Astrocyte (in vitro differentiated cells and primary cell): ENCODE measurements at places on chromosomes 7 and 10. TPM values are rescaled to one million over a fixed set of nuclear protein-coding genes. Genes with fewer than 3 reads are reported as not detected.

DNA sequence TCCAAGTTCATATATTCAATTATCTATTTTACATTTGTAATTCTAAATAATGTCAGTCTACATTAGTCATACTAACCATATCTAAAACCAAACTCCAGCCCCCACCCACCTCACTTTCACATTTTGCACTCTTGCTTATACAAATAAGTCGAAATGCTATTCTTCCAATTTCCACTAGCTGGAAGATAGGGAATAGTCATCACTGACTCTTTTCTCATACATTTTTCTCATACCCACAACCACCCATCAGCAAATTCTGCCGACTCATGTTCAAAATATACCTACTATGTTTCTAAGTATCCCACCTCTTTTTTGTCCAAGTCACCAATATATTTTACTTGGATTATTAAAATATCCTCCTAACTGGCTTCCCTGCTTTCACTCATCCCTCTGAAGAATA lies 93.2 kb upstream of the DGKB start:
- DNase-seq, result peak; percentile 56

GRCh38 chr10:93554760-93555432 lies 11.6 kb upstream of the FFAR4 start:
- peak; percentile 18 for DNase-seq

- peak; percentile 98 for DNase-seq
These were observed 17.8 kb upstream of the PDLIM1 start for GRCh38 chr10:95308389-95309302.

The CYP26C1 gene
- not detected in 2 replicates for total RNA-seq

- DNase-seq, result no peak
These were observed 32.1 kb downstream of the VSTM4 start for GRCh38 chr10:49083261-49083660.

The ARMH3 gene
- 20.0 and 22.6 TPM in 2 replicates for total RNA-seq

DNA sequence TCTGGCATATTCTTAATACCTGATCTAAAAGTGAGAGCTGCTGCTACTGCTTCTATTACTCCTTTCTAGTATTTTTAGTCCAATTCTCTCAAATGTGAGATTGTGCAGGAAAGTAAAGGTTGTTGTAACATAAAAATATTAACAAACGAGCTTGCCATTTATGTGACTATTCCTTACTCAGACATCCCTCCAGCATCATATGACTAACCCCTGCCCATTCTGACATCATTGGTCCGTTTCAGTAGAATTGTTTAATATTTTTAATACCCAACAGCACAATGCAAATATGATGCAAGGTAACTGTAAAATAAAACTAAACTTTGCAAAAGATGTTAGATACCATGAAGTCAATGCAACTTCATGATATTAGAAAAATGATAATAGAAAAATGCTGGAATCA lies 83.6 kb downstream of the CFAP58 start:
- DNase-seq, result no peak
